Stimulated activated CD4-positive, alpha-beta T cell treated with anti-CD3 and anti-CD28 coated beads, TNF-alpha, amount 100 ng/mL, for 48 hours (primary cell): ENCODE measurements at places on chromosomes 5 and 9.
A peak's percentile ranks its signal among the peaks of the same experiment; 100 is the strongest.

DNA sequence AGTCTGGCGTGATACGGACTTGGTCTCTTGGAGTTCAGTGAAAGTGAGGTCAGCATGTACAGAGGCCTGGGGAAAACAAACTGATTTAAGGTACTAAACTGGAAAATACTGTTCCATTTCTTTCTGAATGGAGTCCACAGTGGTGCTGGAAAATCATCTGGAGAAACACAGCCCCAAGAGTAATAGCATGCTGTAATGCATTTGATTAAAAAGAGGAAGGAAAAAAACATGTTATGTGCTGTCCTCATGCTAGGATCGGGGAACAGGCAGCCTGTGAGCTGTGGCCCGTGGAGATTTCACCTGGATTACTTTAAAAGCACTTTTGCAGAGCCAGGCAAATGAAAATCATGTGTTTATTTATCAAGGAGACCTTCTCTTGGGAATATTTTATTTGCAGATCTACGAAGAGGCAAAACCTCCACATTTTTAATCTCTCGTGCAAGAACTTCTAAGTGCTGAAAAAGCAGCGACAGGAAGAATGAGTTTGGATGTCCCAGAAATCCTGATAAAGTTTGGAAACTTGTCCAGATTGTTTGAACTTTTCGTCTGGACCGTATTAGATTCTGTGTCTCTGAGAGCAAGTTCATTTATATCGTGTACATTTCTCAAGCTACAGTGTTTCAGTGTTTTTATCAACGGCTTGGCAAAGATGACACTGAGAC is 228.8 kb downstream of the GAS1 start:
- DNase-seq = no peak

- no peak for DNase-seq
These were observed 65.3 kb upstream of the PPARGC1B start for GRCh38 chr5:149664666-149665415.

DNA sequence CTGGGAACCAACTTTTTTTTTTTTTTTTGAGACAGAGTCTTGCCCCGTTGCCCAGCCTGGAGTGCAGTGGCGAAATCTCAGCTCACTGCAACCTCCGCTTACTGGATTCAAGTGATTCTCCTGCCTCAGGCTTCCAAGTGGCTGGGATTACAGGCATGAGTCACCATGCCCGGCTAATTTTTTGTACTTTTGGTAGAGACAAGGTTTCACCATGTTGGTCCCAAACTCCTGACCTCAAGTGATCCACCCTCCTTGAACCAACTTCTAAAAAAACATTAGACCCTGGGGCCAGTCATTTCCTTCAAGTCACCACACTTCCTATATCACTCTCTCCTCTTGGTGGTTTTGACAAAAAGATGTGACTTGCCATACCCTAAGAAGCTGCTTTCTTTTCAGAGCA is 10.9 kb upstream of the SHROOM1 start:
- no peak for DNase-seq

GRCh38 chr5:31328040-31328733 is 134.7 kb downstream of the CDH6 start:
- DNase-seq = no peak

DNA sequence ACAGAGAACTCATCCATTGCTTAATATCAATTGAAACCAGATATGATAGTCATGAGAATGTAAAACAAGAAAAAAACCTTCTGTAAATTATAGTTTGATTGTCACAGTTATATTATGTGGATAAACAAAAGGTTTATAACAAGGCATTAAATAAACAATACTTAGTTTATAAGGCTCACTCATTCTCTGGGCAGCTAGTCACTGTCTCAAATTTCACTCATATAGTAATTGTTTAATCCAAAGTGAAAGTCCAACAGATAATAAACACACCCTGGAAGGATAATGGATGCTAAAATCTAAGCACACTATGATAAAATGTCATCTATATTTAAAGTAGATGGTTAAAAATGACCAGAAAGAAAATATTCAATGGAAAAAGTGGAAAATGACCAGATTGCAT is 30.8 kb upstream of the SLC12A2 start:
- DNase-seq = no peak

DNA sequence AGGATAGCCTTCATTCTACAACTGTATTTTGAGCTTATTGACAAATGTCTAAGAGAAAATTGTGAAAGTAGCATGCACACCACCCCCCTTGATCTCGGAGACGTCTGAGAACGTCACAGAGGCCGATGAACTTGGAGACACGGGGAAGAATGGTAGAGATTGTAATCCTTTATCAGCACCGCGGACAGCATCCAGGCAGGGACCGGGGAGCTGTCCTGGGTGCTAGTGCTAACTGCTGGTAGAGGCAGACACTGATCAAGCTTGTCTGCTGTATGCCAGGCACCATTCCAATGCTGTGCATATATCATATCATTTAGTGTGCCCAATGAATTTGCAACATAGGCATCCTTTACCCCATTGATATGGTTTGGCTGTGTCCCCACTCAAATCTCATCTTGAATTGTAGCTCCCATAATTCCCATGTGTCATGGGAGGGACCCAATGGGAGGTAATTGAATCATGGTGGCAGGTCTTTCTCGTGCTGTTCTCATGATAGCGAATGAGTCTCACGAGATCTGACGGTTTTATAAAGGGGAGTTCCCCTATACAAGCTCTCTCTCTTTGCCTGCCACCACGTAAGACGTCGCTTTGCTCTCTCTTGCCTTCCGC is 98.8 kb downstream of the LHX2 start:
- peak; percentile 43 for DNase-seq

DNA sequence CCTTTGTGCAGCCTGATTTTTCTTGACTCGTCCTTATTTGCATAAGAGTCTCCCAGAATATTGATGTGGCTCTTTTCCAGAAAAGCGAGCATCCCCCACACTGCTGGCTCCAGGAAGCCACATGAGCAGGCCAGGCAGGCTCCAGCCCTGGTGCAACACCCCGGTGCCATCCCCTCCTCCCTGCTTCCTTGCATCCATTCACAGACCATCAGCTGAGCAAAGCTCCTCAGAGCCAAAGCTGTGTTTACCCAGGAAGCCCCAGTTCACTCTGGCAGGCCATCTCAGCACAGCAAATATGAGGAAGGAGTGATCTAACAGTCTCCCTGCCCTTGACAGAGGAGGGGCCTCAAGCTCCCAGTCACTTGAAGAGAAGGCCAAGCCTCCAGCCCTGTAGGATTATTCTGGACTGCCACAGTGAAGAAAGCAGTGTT is 34.4 kb downstream of the INSYN2B start:
- DNase-seq = no peak

- DNase-seq = no peak
These were observed 74.1 kb downstream of the BNC2 start for GRCh38 chr9:16796304-16796825.

- DNase-seq = no peak
These were observed 812.0 kb upstream of the ZNF608 start for GRCh38 chr5:125558466-125558865.

GRCh38 chr5:5141339-5141599 is 1.1 kb downstream of the ADAMTS16 start:
- no peak for DNase-seq

DNA sequence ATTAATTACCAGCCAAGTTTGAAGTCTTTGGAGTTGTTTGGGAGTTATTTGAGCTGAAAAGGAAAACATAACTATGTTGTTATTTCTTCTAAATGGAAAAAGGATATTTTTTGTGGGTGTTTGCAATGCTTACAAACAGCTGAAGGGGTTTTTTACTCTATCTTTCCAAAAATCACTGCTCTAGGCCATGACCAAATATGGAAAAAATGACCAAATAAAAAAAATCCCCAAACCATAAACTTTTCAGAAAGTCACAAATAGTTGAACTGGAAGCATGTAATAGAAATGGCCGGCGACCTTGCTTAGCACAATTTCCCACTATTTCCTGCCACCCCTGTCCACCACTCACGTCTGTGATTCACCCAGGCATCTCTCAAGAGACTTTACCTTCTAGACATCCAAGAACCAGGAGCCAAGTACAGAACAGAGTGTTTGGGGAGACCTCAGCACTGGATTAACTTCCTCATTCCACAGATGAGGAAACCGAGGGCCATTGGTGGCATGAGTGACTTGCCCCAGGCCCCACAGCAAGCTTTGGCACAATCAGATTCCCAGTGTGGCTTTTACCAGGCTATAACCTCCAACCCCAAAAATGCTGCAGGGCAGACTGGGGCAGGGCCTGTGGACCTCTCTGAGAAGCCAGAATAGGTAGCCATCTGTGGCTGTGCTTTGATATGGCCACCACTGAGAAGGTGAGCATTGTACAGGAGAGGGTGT is 84.5 kb downstream of the NRG2 start:
- DNase-seq = no peak

GRCh38 chr5:102216678-102217077 is 79.4 kb downstream of the SLCO4C1 start:
- no peak for DNase-seq

GRCh38 chr9:108551030-108551841 is 304.6 kb downstream of the ACTL7B start:
- DNase-seq = no peak

DNA sequence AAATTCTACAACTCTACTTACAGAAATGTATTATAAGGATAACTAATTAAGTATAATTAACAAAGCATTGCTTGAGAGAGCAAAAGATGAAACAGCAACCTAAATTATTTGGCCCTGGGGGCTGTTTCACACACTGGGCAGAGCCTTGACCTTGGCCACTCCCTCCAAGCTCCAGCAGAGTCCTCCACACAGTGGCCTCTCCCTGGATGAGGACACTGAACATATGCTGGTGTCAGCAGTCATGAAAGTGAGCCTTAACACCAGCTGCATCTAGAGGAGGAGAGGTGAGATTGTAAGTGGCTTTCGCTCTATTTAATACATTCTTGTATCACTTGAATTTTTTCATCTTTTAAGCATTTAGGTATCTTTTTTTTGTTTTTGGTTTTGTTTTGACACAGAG is 23.3 kb upstream of the ZDHHC12 start:
- DNase-seq = no peak

GRCh38 chr9:122217640-122218039 is 11.1 kb downstream of the LHX6 start:
- no peak for DNase-seq

DNA sequence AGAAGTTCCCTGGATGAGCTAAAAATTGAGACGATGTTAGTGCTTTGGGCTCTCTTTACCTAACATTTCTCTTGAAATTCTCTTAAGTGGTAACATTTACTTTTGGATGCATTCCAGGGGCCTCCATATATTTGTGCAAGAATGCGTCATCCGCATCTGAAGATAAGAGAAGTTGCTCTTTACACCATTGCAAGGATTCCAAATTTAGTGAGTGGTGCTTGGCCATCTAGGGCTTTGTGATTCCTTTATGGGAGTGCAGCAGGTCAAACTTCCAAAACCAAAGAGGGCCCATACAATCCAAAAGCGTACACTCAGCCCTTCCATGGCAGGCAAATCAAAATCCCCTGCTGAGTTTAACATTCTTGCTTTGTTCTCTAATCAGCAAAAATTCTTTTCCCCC is 102.0 kb upstream of the DMAC1 start:
- DNase-seq = no peak

DNA sequence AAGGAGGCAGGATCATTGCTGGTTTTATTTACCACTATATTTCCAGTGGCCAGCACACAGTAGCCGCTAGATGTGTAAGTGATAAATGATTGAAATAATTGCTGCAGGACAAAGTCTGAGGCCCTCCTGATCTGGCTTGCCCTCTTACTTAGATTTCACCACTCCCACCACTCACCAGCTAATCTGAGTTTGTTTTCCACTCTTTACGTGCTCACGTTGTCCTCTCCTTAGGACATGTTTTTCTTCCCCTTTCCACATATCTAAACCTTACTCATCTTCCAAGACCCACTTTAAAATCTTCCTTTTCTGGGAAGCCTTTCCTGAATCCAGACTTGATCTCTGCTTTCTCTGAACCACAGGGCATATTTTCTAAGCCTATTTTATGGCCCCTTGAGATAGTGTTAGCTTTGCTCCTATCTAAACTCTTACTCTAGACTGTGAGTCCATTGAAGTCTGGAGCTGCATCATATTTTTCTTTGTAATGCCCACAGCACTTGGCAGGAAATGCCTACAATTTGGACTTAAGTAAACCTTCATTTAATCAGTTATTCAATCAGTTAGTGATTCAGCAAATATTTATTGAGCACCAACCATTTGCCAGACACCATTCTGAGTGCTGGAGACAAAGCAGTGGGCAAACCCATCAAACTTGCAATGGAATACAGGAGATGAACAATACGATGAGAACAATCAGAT is 2.4 kb downstream of the TLR4 start:
- no peak for DNase-seq

DNA sequence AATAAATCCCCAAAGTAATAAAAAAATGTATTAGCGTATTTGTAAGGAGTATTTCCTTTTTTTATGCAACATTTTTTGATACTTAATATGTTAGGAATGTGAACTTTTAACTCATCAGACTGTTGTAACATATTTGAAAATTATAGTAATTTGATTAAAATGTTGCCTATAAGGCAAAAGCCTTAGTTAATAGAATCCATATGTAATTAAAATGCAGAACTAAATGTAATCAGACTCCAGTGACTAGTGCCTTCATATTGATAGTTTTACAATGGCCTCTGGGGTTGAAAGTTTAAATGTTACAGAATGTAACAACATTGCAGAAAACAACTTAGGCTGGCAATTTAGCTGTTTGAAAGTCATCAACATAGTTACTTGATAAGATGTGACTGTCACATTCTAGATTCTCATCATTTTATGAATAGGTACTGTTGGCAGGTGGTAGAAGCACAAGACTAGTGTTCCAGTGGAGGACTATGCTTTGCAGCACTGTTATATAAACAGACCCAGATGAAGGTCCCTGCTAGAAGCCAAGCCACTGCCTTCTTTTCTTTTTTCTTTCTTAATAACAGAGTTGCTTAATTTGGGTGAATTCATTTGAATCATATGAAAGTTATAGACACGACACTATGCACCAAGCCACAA is 382.9 kb downstream of the CCDC171 start:
- DNase-seq = no peak

- no peak for DNase-seq
These were observed 228.8 kb downstream of the FSTL4 start for GRCh38 chr5:133383580-133383939.

DNA sequence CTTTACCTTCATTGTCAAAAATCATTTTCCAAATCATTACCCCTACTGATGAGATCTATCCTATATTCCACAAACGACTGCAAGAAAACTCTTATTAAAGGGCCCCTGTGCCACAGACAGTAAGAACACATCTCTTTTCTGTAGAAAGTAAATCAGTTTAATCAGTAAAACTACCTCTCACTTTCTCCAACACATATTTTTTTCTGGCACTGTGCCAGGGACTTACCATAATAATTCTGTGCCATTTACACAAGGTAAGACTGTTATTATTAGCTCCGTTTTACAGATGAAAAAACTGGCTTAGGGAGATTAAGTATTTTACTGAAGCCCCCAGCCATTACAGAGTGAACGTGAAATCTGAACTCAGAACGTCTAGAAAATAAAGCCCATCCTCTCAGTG is 587.0 kb upstream of the COX7C start:
- DNase-seq = no peak

- no peak for DNase-seq
These were observed 550.1 kb upstream of the CDH18 start for GRCh38 chr5:20537911-20538703.

DNA sequence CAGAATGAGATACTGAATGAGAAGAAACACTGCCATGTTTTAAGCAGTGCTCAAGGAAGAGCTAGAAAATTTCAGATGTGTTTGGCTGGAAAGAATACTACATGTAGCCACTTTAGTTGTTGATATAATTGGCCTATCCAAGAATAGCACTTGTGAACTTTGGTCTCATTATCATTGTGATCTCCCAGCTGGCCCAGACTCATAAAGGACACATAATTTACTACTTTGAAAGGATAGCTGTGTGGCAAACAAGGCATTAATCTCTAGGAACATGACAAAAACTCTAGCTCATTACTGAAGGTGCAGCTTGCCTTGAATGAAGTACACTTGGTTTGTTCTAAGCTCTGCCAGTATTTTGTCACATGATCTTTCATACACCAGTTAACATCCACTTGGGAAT is 356.3 kb downstream of the CSNK1G3 start:
- DNase-seq = no peak
